Dermis blood vessel endothelial cell (primary cell): ENCODE measurements at places on chromosomes 2 and 18. TPM values are rescaled to one million over a fixed set of nuclear protein-coding genes. Genes with fewer than 3 reads are reported as not detected.

Gene USP34
- total RNA-seq: 123 and 165 TPM in 2 replicates

Gene CPO
- not detected in 2 replicates for total RNA-seq

DNA sequence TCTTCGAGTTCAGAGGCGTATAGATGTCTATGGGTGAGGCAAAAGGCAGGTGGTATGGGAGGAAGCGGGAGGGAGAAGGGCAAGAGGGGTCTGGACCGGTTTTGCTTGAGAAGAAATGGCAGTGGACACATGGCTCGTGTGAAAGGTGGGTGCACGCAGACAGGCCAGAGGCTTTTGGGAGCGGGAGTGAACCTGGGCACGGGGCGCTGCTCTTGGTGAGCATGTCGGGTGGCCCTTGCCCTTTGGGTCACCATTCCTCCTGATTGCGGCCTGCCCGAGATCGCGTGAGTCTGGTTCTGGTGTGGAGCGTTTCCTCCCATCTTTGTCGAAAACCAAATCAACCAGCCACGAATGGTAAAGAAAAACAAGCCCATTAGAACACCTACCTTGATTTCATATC is 12.6 kb downstream of the LDLRAD4 start:
- no peak for DNase-seq

- peak; percentile 28 for DNase-seq
These were observed 11.3 kb downstream of the LCT start for GRCh38 chr2:135825550-135826176.

DNA sequence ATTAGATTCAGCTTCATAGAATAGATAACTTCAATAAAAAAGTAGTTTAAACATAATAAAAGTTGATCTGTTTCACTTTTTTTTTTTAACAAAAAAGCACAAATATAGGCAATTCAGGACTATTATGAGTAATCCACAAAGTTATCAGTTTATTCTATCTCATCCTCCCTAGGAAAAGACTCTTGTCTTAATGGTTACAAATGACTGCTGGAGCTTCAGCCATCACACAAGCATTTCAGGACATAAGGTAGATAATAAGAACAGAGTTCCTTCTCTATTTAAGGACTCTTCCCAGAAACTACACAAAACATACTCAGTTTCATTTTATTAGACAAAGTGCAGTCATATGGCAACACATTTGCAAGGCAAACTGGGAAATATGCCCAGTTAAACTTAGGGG is 357.6 kb upstream of the SETBP1 start:
- no peak for DNase-seq

DNA sequence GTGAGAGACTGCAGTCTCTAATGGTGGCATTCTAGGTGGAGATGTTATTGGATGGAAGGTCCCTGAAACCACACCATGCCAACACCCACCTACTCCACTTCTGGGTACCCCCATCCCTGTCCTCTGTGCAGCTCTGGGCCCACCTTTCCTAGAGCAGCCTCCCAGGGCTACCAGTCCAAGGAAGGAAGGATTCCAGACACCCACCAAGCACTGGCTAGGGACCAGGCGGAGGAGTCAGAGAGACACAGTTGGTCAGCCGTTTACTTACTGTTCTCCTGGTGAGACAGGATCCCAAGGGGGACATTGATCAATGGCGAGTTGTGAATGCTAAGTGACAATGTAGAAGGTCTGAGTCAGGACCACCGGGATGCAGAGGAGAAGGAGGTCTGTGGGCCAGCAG is 151.6 kb downstream of the TTC32 start:
- DNase-seq: no peak

DNA sequence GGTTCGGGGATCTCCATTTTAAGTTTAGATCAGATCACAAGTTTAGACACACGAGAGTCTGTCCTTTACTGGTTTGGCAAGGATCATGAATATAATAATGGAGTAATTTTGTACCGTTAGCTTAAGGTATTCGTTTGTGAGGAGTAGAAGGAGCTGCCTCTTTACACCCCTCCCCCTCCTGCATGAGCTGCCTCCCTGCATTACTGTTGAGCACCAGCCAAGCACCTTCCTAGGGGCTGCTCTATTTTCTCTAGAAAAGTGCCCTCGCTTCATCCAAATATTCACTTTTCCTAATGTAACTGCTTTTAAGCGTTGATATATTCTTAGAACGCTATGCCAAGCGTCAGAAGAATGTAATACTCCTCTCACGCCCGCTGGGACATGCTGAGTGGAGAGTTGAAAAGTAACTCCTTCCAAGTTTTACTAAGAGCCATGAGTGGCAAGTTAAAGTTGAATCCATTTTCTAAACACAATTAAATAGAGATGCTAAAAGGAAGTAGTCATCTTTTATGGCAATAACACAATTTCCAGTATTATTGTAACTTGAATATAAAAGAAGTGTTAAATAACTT is 25.4 kb upstream of the SCN7A start:
- DNase-seq: no peak

- peak; percentile 40 for DNase-seq
These were observed 18.2 kb downstream of the FBLN7 start for GRCh38 chr2:112156152-112156986.

- no peak for DNase-seq
These were observed 116.0 kb upstream of the PELI1 start for GRCh38 chr2:64260093-64260803.

- no peak for DNase-seq
These were observed 360.4 kb downstream of the SLC4A3 start for GRCh38 chr2:219987830-219988229.
